H1 (cell line): ENCODE measurements at places on chromosomes 3 and 15.

- DNase-seq = peak; percentile 71
Measured at GRCh38 chr15:77654975-77655374, 22.3 kb upstream of the LINGO1 start.

GRCh38 chr3:33826688-33827087 is 28.3 kb downstream of the PDCD6IP start:
- DNase-seq = no peak

- no peak for DNase-seq
Measured at GRCh38 chr15:44144184-44144583, 50.9 kb downstream of the FRMD5 start.

- no peak for DNase-seq
Measured at GRCh38 chr15:68205954-68206539, 915 bp upstream of the CALML4 start.

DNA sequence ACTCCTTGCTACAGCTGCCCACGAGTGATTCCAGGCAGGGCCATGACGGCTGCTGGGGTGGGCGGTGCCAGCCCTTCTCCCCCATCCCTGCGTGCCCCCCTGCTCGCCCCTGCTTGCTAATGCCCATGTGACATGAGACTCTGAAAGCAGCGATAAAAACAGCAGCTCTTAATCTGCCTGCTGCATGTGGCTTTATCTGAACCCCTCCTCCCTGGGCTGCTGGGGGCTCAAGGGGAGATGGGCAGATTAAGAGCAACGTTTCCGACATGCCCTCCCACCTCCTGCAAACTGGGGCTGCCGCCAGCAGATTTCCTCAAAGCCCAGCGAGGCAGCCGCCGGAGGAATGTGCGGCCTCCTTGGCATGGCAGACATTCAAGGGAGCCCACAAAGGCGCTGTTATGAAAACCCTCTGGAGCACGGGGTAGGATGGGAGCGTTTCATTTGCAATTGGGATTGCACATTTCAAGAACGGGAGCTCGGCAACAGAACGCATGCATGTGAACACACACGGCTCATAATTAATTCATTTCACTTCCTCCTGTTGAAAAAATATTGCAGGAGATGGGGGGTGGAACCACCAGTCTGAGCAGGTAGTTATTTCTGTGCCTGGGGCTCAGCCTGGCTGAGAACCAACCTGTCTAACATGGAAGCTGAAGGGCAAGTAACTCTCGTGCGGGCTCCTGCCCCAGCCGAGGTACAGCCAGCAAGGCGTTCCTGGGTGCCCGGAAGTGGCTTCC is 504.2 kb upstream of the PROK2 start:
- DNase-seq = no peak

- no peak for DNase-seq
Measured at GRCh38 chr3:71143493-71143892, 440.0 kb downstream of the FOXP1 start.

DNA sequence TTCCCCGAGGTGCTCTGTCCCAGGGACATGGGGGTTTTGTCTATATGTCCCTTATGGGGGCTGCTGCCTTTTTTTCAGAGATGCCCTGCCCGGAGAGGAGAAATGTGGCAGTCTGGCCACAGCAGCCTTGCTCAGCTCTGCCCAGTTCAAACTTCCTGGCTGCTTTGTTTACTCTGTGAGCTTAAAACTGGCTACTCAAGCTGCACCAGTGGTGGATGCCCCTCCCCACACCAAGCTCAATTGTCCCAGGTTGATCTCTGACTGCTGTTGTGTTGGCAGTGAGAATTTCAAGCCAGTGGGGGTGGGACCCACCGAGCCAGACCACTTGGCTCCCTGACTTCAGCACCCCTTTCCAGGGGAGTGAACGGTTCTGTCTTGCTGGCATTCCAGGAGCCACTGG is 188.9 kb downstream of the STXBP5L start:
- no peak for DNase-seq

DNA sequence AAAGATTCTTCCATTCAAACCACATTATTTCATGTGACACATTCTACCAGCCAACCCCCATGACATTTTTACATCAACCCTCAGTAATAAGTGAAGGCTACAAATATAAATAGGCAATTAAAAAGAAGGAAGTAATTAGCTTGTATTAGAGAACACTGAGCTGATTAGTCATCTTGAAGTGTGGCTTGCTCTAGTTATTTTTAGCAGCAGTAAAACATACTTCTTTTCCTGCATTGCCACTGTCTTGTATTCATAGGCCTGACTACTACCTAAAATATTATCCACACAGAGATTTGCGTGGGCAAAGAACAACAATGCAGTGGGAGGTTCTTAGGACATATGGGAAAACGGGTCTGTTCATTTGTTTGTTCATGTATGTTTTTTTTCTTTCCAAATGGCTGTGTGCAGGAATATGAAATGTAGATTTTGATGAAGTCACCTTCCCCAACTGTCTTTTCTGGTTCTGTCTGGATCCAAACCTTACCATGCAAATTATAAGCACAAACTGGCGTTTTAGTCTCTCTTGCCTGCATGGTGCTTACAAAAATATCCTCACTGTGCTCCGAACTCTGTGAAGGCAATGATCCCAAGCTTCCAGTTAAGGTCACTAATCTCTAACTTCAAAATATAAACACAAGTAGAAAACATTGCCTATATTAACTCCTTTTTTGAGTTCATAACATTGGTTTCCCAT is 31.5 kb upstream of the TM4SF4 start:
- no peak for DNase-seq

GRCh38 chr15:38260077-38260476 is 7.4 kb downstream of the SPRED1 start:
- DNase-seq = no peak

DNA sequence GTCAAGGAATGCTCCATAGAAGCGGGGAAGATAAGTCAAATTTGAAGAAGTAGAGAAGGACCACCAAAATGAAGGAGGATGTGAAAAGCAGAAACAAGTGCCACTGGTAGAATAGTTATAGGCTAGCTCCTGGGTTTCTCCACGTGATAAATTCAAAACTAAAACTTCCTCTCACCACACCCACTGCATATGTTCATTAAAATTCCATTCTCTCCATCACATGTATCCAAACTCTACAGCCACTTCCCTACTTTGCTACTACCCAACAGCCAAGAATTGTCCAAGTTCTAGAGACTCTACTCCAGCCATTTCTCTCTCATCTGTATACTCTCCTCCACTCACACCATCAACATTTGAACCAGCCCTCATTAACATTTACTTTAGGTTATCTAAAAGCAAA is 60.5 kb downstream of the COL8A1 start:
- DNase-seq = no peak

DNA sequence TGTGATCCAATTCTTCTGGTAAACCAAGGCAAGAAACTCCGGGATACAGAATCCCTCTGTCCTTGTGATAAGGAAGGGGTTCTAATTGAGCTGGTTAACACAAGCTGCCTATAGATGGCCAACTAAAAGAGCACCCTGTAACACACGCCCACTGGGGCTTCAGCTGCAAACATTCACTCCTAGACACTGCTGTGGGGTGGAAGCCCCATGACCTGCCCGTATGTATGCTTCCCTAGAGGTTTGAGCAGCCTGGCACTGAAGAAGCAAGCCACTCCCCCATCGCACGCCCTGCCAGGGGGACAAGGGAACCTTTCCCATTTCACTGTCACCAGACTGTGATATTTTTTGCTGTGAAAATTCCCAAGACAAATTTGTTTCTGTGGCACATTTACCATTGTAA is 516.9 kb upstream of the GOLIM4 start:
- no peak for DNase-seq

DNA sequence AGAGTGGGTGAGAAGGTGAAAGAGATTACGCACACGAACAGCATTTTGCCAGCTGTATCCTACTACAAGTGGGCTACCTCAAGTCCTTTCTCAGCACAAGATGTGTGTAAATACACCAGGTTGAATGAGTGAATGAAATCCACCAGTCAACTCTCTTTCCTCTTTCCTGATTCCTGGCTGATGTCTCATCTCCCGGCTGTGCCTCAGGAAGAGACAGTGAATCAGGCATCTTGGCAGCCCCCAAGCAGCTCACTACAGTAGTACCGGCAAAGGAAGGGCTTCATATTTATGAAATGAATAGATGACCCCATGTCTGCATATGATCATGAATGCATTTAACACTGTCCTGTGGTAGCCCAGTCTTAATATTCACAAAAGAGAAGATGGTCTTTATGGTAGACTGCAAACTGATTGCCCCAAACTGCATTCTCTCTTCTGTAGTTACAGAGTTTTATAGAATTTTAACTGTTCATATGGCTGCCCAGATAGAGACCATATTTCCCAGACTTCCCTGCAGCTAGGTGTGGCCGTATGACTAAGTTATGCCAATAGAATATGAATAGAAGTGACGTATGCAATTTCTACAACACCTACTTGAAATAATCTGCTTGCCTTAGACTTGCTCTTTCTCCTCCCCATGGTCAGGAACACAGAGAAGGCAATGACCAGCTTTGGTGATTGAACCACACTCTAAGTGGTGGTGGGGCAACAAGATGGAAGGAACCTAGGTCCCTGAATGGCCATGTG is 22.7 kb downstream of the MGLL start:
- DNase-seq = no peak

- DNase-seq = no peak
Measured at GRCh38 chr3:69353503-69353902, 32.4 kb downstream of the FRMD4B start.

GRCh38 chr3:114566162-114566755 is 272.4 kb downstream of the TIGIT start:
- DNase-seq = no peak

GRCh38 chr3:151091685-151092345 is 6.4 kb downstream of the MED12L start:
- no peak for DNase-seq
